ENCODE measurements at places on chromosomes 6 and 20. TPM values are rescaled to one million over a fixed set of nuclear protein-coding genes. Genes with fewer than 3 reads are reported as not detected.

Gene RGS17
- not detected for total RNA-seq

Gene THBD
- total RNA-seq: not detected

Gene CCN6
- 0.90 TPM for total RNA-seq

Gene BRD2
- total RNA-seq: 348 TPM

Gene PRPH2
- total RNA-seq: not detected

Gene LPIN3
- 0.19 TPM for total RNA-seq

Gene GSTA2
- not detected for total RNA-seq

Gene CDK5RAP1
- total RNA-seq: 52.6 TPM

Gene DOK5
- 0.79 TPM for total RNA-seq

Gene TINAG
- total RNA-seq: not detected

Gene ALDH5A1
- total RNA-seq: 10.4 TPM

Gene SLC16A10
- 6.0 TPM for total RNA-seq

Gene CTAGE9
- not detected for total RNA-seq

Gene PDYN
- not detected for total RNA-seq

Gene TAAR6
- total RNA-seq: not detected

Gene LHFPL5
- not detected for total RNA-seq

All from activated T-cell treated with anti-CD3 and anti-CD28 coated beads, Interleukin-2, amount 50 U/mL, for 4 hours (primary cell).